ENCODE measurements at places on chromosomes 6 and 20.

- no peak for DNase-seq
Measured at GRCh38 chr6:14466278-14466677, 348.7 kb downstream of the CD83 start.

GRCh38 chr6:150646228-150646627, 46.5 kb downstream of the PLEKHG1 start:
- no peak for DNase-seq

GRCh38 chr6:116025405-116025804, 35.3 kb downstream of the FRK start:
- DNase-seq: no peak

DNA sequence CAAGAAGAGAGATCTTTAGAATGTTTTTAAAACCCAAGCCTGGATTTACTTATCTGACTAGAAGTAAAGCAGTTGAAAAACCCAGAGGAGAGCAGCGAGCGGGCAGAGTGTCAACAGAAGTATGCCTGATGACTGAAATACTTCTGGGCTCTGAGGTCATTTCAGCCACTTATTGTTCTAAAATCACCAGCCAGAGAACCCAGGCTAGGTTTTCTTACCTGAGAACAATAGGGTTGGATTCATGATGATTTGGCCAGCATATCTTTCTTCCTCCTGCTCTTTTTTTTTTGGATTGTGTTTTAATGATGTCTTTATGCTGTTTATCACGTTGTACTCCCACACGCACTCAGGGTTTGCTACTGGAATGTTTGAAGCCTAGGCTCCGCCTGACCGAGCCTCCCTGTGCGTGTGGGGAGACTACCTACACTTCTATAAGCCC, 63.0 kb upstream of the KIF25 start:
- no peak for DNase-seq

- no peak for DNase-seq
Measured at GRCh38 chr20:53631909-53632662, 38.4 kb upstream of the ZNF217 start.

All from MCF 10A (cell line).